Left renal pelvis (tissue), 4 donors: ENCODE measurements at places on chromosomes 6 and 20. TPM values are rescaled to one million over a fixed set of nuclear protein-coding genes. Genes with fewer than 3 reads are reported as not detected.

DNA sequence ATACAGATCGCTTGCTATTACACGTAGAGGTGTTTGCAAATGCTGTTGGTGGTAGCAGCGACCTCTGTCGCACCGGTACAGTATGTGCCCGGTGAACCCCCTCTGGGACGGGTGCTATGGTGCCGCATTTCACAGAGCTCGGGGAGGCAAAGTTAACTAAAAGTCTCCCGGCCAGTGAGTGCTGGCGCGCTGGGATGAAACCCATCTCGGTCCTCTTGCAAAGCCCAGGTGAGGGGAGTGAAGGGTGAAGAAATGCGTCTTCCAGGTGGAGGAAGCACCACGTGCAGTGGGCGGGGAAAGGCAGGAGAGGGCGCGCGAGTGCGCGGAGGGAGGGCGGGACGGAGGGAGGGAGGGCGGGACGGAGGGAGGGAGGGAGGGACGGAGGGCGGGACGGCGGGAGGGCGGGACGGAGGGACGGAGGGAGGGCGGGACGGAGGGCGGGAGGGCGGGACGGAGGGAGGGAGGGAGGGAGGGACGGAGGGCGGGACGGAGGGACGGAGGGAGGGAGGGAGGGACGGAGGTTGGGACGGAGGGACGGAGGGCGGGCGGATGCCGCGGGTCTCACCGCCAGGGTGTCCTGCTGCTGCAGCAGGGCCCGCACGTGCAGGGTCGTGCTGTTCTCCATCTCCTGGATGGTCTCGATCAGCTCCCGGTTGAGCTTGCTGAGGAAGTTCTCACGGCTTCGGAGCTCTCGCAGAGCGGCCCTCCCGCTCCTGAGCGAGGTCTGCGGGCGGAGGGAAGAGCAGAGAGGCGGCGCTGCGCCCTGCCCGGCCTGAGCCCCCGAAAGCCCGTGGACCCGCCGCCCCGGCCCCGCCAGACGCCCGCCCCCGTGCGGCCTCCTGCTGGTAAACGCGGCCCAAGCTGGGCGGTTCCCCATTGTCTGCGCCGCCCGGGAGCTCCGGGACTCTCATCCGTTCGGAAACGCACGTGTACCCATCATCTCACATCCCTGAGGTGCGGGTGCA lies 11.7 kb downstream of the C20orf96 start:
- DNase-seq: no peak

DNA sequence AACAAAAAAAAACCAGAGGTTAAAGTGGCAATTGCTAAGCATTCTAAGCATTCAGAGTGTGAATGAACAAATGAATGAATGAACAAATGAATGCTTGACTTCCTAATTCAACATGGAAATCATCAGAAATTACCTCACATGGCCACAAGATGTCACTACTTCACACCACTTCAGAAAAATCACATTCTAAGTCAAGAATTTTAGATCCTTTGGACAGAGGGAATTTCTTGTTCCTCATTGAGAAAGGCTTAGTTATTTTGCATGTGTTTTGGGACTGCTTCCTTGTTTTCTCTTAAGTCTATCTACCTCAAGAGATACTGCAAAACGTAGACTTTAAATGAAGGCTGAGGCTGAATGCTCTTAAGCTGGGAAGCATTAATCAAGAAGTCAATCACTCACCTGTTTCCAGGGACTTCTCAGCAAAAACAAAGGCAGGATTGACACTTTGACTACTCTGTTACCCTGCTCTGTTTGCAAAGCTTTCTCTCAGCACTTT lies 120.2 kb downstream of the MBOAT1 start:
- peak; percentile 35 for DNase-seq

GRCh38 chr6:1436334-1437306 lies 47.2 kb downstream of the FOXF2 start:
- DNase-seq: peak; percentile 72

DNA sequence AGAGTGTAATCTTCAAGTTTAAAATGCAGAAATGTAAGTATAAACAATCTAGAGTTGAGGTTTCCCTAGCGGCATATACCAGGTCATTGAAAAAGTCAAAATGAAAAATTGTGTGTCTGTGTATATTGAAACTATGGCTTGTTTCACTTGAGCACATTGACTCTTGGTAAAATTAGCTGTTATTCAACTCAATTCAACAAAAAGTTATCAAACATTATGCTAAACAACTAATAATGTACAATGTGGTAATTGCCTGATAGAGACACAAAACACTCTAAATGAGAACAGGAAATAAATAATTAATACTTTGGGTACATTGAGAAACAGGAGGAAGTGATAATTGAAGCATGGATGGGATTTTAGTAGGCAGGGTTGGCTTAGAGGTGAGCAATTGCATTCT lies 444.8 kb downstream of the CDKAL1 start:
- no peak for DNase-seq

DNA sequence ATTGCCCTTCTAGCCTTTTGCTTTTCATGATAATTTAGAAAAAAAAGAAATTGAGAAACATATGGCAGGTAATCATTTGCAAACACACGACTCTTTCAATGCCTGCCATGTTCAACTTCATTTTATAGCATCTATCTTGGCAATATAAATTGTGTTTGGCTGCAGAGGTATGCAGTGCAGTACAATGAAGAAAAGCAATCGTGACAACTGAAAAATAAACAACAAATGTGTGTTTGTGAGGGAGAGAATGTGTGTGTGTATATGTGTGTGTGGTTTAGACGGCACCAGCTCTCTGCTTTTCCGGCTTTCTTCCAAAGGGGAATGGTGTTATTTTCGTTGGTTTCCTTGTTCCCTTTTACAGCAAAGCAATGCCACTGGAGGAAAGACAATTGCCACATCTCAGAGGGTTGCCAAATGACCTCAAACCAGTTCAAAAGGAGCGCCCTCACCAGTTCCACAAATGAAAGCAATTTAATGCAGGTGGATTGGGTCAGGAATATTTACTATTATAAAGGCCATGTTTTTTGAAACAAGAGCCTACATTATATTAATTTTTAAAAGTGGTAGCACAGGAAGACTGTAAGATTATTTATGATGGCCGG lies 587.2 kb downstream of the PRKN start:
- DNase-seq: no peak

GRCh38 chr20:50053362-50054230 lies 59.4 kb downstream of the UBE2V1 start:
- no peak for DNase-seq

- DNase-seq: no peak
Observed at GRCh38 chr6:13358511-13358910, 30.2 kb upstream of the TBC1D7 start.

DNA sequence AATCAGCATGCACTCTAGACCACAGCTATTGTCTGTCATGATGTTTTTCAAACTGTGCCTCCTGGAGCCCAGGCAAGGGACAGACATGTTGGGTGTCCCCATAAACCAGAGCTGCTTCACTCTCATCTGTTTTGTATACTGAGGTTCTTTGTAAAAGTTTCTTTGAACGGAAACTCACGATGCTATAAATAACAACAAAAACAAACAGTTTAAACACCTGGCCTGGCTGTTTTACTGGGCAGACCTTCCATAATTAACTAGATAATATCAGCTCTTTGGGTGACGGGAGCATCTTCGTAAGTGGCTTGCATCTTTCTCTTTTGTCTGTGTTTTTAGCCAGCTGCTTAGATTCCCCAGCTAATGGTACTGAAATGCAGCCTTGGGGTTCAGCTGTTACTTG lies 190.3 kb downstream of the ZDHHC14 start:
- no peak for DNase-seq

DNA sequence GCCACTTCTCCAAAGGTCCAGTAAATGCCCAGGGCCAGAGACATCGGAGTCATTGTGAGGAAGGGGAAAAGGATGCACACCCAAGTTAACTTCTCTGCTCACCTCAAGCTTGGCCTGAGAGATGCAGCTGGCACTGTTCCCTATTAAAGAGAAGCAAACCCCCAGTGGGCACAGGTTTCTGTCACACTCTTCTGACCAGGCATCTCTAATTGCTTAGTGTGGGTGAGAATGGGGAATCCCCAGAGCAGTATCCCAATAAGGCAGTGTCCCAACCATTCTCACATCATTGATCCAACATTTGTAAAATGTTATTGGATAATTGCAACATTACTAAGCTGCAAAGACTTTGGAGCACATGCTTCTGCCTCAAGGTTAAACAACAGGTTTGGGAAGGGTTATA lies 232.3 kb downstream of the ADGRG6 start:
- DNase-seq: no peak

DNA sequence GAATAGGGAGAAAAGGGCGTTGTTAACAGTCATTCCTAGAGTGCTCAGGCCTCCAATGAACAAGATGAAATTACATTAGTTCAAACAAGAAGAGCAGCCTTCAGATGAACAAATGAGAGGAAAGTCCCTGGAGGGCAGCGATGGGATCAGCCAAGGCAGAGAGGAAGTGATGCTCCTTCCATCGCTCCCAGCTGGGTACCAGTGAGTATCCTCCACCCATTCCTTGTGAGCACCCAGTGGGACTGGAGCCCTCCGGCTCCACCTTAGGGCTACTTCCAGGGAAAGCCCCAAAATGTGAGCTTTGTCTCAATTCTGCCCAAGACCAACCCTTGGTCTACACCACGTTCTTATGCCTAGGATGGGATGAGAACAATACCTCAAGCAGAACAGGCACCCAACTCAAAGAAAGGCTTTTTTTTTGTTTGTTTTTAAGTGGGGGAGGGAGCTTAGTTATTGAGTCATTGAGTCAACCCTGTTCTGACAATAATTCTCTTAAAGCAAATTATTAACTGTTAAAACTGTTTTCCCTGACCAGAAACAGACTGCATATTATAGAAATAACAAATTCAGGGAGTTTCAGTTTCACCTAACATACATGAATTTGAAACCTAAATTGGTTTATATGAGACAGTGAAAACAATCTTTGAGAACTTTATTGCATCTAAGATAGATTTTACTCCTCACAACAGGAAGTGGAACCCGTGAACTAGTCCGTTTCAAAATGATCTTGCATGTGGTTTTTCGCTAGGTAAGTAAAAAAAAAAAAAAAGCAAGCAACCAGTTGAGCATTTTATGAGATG lies 106.9 kb downstream of the IPCEF1 start:
- no peak for DNase-seq

GRCh38 chr6:49693512-49693911 lies 19.8 kb downstream of the CRISP2 start:
- no peak for DNase-seq

- no peak for DNase-seq
Observed at GRCh38 chr6:159819932-159820640, 20.0 kb downstream of the PNLDC1 start.

- DNase-seq: no peak
Observed at GRCh38 chr6:163356324-163356723, 58.2 kb upstream of the QKI start.

DNA sequence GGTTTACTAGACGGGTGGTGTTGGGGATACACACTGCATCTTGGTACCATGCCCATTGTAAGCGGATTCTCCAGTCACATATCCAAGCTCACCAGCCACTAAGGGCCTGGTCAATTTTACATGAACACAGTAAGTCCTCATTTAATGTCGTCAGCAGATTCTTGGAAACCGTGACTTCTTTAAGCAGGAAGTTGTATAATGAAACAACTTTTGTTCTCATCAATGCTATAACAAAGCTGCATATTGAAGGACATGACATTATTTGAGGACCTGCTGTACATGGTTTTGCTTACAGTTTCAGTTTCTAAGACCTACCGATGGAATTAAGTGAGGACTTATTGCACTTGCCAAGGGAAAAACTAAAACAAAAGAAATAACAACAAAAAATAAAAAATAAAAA lies 295.6 kb downstream of the SYNE1 start:
- no peak for DNase-seq

GRCh38 chr6:43299338-43300293 lies 1.6 kb downstream of the SLC22A7 start:
- no peak for DNase-seq

GRCh38 chr6:5622276-5623005 lies 361.1 kb downstream of the FARS2 start:
- DNase-seq: no peak

DNA sequence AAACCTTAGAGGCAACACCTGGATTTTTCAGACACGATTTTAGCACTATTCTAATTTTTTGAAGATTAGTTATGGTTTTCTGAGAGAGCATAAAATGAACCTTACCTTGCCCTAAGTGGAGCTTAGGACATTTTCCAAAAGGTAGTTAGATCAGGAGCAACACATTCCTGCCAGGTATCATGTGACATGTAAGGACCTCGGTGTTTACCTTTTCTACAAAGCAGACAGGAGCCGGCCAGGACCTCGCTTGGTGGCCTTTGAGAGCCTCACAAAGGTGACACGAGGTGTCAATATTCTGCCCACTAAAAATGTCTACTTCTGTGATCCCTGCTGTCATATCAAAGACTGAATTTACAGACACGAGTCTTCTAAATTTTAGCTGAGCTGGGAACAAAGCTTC lies 174.9 kb downstream of the SMOC2 start:
- no peak for DNase-seq

DNA sequence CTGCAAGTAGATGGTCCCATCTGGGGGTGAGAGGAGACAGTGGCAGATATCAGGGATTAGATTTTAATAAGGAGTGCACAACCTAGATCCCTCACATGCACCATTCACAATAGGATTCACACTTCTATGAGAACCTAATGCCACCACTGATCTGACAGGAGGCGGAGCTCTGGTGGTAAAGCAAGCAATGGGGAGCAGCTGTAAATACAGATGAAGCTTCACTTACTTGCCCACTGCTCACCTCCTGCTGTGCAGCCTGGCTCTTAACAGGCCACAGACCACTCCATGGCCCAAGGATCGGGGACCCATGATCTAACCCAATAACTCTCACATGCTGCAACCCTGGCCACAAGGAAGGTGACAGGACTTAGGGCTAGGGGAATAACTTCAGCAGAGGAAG lies 75.4 kb downstream of the ZNF133 start:
- no peak for DNase-seq

DNA sequence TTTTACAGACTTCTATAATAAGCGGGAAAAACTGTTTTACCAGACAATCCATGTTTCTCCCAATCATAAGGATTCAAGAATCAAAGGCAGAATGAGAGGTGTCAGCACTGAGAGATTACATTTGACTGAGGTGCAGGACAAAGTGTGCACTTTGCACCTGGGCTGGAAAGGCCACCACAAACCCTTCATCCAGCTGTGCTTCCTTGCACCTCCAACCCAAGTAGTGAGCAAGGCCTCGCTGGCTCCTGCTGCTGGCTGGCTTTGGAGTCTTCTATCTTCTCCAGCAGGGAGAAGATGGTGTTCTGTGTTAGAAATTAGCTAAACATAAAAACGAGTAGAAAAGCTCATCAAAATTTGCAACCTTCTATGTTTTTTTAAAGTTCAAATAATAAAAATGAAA lies 77.7 kb downstream of the CHD6 start:
- DNase-seq: no peak

GRCh38 chr6:142846459-142846831 lies 98.5 kb downstream of the HIVEP2 start:
- no peak for DNase-seq

The DLL1 gene
- 13.5 TPM for polyA plus RNA-seq

The B3GAT2 gene
- 2.5 TPM for polyA plus RNA-seq

The WFDC2 gene
- 228 TPM for polyA plus RNA-seq

The LTA gene
- polyA plus RNA-seq: 0.23 TPM

The NFKBIE gene
- 11.0 TPM for polyA plus RNA-seq
